ENCODE measurements at places on chromosomes 3 and 15.
A peak's percentile ranks its signal among the peaks of the same experiment; 100 is the strongest.

- DNase-seq = peak; percentile 9
Measured at GRCh38 chr3:39317571-39318169, 11.8 kb upstream of the CCR8 start.

GRCh38 chr15:69951256-69951897, 146.3 kb downstream of the TLE3 start:
- no peak for DNase-seq

DNA sequence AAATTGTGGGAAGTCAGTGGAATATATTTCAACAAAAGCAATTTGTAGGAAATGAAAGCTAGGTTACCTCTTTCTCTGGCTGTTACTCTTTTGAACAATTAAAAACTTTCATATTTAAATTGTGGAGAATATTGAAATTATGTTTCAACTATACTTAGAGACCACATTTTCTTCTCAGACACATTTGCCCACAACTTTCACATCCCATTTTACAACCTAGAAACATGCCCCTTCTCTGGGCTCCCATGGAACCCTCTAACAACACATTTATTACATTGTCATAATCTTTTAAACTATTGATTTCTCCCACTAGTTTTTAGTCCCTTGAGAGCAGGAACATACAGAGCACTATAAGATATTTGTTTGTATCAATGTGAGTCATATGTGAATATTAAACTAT, 211.7 kb upstream of the TTC14 start:
- no peak for DNase-seq

- no peak for DNase-seq
Measured at GRCh38 chr3:36494461-36495109, 114.3 kb downstream of the STAC start.

DNA sequence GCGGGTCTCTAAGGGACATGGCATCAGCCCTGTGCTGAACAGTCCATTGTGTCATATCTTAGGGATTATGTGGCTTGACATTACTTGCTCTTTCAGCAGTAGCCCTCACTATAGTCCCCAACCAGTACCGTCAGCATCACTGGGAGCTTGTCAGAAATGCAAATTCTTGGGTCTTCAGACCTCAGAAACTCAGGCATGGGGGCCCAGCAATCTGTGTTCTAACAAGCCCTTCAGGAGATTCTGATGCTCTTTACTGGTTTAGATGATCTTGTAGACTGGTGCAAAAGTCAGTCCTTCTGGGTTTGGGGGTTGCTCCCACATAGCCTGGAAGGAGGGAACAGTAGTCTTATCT, 39.0 kb upstream of the TRAK1 start:
- DNase-seq = no peak

GRCh38 chr3:17632401-17633100, 109.9 kb downstream of the TBC1D5 start:
- DNase-seq = no peak

- DNase-seq = no peak
Measured at GRCh38 chr3:193140381-193140780, 100.6 kb upstream of the PLAAT1 start.
